T-helper 2 cell treated with Interferon-gamma antibody and Interleukin-4, amounts not matched to agents 100 ng/mL and 5 ng/mL, for 36 hours (primary cell): ENCODE measurements at places on chromosomes 11 and 22. TPM values are rescaled to one million over a fixed set of nuclear protein-coding genes. Genes with fewer than 3 reads are reported as not detected.

Gene SNX32
- total RNA-seq: 1.0 and 1.6 TPM in 2 replicates

Gene GDPD4
- not detected in 2 replicates for total RNA-seq

Gene NAALAD2
- not detected in 2 replicates for total RNA-seq

Gene USH1C
- not detected in 2 replicates for total RNA-seq

Gene MIOX
- total RNA-seq: 0.14 TPM in 1 of 2 replicates, not detected in the other
